ENCODE measurements at places on chromosomes 3 and 15. TPM values are rescaled to one million over a fixed set of nuclear protein-coding genes. Genes with fewer than 3 reads are reported as not detected.

GRCh38 chr3:157163217-157163953, 3.4 kb upstream of the CCNL1 start:
- DNase-seq: no peak

DNA sequence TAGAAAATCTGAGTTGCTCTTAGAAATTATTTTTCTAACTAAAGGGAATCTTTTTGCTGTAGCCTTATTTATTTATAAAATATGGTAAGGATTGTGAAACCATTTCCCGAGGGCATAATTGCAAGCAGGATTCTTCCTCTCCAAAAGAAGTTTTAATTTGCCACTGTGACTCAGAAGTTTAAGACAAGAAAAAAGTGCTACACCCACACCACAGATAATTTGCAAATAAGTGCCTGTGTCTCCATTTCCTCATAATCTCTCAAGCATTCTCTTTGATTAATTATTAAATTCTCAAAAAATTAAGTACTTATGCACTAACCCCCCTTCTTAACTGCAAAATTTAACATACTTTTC, 43.6 kb downstream of the RASA2 start:
- no peak for DNase-seq

- no peak for DNase-seq
Measured at GRCh38 chr3:71393093-71393492, 190.4 kb downstream of the FOXP1 start.

DNA sequence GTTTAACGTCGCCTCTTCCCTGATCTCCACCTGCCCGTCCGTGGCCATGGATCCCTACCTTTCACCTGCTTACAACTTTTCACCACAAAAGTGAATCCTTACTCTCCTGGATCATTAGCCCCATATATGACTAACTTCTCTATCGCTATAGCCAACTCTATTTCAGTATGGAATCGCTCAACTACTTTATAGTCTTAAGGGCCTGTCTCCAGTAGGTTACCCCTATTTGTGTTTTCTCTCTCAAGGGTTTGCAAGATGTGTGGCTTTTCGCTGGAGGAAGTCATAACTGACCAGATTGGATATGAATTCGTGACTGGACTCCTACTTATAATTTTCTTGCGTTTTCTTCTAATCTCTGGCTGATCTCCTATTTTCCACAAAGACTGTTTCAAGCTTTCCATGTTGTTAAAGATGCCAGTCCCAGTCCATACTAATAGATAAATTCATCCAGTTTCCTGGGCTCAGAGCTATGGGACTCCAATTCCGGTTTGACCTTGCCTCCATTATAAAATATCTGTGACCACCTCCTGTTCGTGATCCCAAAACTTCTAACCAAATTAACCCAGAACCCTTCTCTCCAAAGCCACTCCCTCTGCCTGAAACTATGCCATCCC, 1.3 kb upstream of the STAG1 start:
- no peak for DNase-seq

DNA sequence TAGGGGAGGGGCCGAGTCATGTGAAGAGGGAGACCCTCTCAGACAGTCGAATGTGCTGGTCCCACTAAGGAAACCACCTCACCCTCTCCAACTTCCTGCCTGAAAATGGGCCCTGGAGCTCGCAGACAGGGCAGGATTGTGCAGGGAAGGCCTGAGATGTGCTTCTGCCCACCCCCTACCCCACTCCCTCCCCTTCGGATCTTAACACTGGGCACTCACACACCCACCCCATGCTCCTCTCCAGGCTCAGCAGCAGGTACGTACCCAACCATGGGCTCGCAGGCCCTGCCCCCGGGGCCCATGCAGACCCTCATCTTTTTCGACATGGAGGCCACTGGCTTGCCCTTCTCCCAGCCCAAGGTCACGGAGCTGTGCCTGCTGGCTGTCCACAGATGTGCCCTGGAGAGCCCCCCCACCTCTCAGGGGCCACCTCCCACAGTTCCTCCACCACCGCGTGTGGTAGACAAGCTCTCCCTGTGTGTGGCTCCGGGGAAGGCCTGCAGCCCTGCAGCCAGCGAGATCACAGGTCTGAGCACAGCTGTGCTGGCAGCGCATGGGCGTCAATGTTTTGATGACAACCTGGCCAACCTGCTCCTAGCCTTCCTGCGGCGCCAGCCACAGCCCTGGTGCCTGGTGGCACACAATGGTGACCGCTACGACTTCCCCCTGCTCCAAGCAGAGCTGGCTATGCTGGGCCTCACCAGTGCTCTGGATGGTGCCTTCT, 20.0 kb downstream of the ATRIP start:
- DNase-seq: no peak

DNA sequence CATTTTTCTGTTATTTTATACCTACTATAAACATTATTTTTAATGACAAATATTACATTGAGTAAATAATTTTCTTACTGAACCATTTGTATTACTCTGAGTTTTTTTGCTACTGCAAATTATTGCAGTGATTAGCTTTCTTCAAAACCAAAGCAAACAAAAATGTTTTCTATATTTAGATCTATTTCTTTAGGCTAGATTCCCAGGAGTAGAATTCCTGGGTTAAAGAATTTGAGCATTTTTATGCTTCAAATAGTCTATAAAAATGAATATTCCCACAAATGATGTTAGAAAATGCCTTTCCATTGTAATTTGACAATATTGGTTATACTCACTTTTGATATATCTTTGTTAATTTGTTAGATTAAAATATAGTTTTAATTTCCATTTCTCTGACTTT, 76.8 kb downstream of the LEKR1 start:
- no peak for DNase-seq

DNA sequence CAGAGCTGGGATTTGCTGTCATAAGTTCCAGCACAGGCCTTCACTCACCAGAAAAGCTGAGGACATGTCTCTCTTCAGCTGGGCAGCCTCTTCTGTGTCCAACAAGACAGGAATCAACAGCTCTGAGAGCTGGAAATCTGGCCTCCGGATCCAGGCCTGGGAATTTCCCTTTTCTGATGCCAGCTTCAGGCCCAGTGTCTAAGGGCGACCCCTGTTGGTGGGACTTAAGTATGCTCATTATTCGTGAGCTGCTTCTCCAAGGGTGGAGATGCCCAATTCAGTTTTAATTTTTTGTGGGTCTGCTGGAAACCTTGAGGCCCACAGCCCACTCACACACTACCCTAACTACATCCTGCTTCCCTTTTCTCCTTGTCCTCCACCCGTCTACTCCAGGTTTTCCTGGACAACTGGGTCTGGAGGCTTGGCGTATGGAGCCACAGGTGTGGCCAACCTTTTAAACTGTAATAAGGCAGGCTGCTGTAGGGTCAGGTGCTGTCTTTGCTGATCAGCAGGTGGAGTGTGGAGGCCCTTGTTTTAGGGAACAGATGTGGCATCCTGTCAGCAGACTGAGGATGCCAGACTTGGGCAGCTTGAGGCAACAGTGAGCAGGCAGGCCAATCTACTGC, 2.6 kb upstream of the CEMIP start:
- peak; percentile 62 for DNase-seq

GRCh38 chr3:102225407-102226132, 209.2 kb upstream of the ZPLD1 start:
- no peak for DNase-seq

GRCh38 chr15:65738649-65739048, 53.4 kb downstream of the DENND4A start:
- DNase-seq: no peak

- no peak for DNase-seq
Measured at GRCh38 chr3:126274735-126275619, 82.2 kb downstream of the KLF15 start.

GRCh38 chr3:8500319-8500988, 1.2 kb upstream of the LMCD1 start:
- no peak for DNase-seq

DNA sequence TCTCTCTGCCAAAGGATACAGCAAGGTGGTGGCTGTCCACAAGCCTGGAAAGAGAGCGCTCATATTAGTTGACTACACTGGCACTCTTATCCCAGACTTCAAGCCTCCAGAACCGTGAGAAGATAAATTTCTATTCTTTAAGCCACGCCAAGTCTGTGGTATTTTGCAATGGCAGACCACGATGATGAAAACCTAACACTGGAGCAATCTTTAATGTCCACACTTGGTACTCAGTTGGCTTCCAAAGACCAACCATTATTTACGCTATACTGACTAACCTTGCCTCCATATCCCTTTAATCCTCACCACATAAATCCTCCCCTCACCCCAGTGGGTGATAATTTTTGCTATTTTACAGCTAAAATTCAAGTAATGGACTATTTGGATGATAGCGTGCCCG, 16.9 kb upstream of the LACTB start:
- DNase-seq: no peak

- DNase-seq: no peak
Measured at GRCh38 chr3:135752851-135753250, 212.7 kb upstream of the PPP2R3A start.

GRCh38 chr3:32597656-32598055, 27.0 kb upstream of the DYNC1LI1 start:
- no peak for DNase-seq

GRCh38 chr3:71104556-71104955, 479.0 kb downstream of the FOXP1 start:
- no peak for DNase-seq

DNA sequence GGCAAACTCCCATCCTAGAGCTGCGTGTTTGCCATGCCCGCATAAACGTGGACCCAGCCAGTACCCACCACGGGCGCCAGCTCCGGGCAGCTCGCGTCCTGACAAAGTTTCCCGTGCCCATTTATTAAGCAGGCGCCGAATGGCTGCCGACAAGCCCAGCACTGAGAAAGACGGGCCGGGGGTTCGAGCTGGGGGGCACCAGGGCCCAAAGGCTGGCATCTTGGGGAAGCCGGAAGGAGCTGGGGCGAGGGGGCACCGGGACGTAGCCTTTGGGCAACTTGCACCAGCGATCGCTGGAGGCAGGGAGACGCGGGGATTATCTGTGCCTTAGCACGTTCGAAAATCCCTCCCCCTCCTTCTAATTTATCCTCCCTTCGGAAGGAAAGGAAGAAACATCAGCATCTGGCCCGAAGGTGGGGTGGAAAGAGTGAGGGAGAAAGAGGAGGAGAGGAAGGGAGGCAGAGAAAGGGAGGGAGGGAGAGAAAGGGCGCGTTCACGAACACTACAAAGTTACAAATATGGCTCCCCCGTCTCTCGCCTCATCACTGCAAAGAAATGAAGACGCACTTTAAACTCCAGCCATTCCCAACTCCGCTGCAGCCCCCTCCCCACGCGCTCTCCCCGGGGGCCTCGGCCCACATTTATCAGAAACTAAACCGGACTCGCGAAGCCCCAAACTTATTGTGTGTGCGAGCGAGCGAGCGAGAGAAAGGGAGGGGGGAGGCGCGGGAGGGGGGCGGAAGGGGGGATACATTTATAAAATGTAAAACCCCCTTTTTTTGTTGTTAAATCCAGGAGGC, 1.0 kb downstream of the ANP32A start:
- no peak for DNase-seq

GRCh38 chr15:63277893-63278456, 570 bp downstream of the APH1B start:
- no peak for DNase-seq

GRCh38 chr15:57463360-57463759, 87.1 kb downstream of the CGNL1 start:
- DNase-seq: no peak

GRCh38 chr3:116834816-116835215, 125.2 kb downstream of the TUSC7 start:
- no peak for DNase-seq

GRCh38 chr3:126311338-126311978, 45.8 kb downstream of the KLF15 start:
- no peak for DNase-seq

- DNase-seq: no peak
Measured at GRCh38 chr15:60280259-60280658, 117.5 kb downstream of the ANXA2 start.

GRCh38 chr15:100230784-100231183, 111.0 kb downstream of the ADAMTS17 start:
- DNase-seq: no peak

DNA sequence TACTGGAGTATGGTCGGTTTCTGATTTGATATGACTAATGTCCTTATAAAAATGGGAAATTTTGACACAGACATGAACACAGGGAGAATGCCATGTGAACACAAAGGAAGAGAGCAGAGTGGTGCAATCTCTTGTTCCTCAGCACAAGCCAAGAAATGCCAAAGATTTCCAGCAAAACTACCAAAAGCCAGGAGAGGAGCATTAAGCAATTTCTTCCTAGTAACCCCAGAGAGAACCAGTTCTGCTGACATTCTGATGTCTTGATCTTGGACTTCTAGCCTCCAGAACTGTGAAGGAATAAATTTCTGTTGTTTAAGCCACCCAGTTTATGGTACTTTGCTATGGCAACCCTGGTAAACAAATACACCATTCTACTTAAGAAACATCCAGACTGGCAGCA, 227.8 kb upstream of the MRPL3 start:
- no peak for DNase-seq

- DNase-seq: no peak
Measured at GRCh38 chr15:60121845-60122244, 117.7 kb downstream of the FOXB1 start.

DNA sequence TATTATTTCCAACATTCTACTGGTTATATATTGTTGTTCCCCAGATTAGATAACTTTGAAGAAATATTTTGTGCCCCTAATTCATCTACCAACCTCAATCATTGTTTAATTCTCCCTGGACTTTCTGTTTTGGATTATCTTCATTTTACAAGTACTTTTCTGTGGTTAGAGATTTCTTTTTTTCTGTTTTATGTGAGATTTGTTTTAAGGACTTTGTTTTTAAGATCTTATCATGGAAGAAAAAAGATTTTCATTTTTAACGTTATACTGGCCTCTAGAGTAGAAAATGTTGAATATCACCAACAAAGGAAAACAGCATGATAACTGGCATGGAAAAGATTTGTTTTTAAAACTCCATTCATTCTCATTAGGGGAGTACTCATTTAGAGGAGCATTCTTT, 210.9 kb upstream of the KCNMB2 start:
- no peak for DNase-seq

GRCh38 chr3:136831461-136831860, 12.5 kb downstream of the SLC35G2 start:
- DNase-seq: no peak

DNA sequence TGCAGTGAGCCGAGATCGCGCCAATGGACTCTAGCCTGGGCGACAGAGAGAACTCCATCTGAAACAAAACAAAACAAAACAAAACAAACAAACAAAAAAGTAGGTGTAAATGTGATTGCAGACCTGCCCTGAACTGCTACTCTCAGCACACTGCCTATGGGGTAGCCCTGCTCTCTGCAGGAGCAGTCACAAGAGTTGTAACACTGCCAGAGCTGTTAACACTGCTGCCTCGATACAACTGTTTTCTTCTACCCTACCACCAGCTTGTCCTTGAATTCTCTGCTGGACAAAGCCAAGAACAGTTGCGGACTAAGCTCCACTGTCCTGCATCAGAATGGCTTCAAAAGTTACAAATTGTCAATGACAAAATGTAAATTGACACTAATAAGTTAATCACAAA, 89.3 kb downstream of the ALCAM start:
- no peak for DNase-seq

GRCh38 chr3:64187065-64187959, 38.0 kb downstream of the PRICKLE2 start:
- DNase-seq: no peak

- no peak for DNase-seq
Measured at GRCh38 chr3:141454906-141455602, 31.8 kb upstream of the RASA2 start.

Gene SLC22A14
- total RNA-seq: 0.24 TPM

Gene AADACL2
- total RNA-seq: 2.8 TPM

Gene GUCA1C
- not detected for total RNA-seq

Gene GOLGA6L7
- not detected for total RNA-seq

Gene ITIH1
- total RNA-seq: not detected

Gene MRPL46
- total RNA-seq: 45.9 TPM

Gene GOLGA6A
- total RNA-seq: not detected

Gene STARD9
- 16.5 TPM for total RNA-seq

Gene ARPP21
- total RNA-seq: not detected

Gene ISG20
- total RNA-seq: 21.3 TPM

Gene CNTN4
- total RNA-seq: 2.6 TPM

Gene MBNL1
- 346 TPM for total RNA-seq

Gene MESP1
- total RNA-seq: 6.3 TPM

All from omental fat pad (tissue), 4 donors.